Activated CD4-positive, alpha-beta memory T cell treated with anti-CD3 and anti-CD28 coated beads for 36 hours (primary cell): ENCODE measurements at places on chromosomes 1 and 21.
A peak's percentile ranks its signal among the peaks of the same experiment; 100 is the strongest.

GRCh38 chr21:45844181-45844580 is 137.4 kb upstream of the COL6A1 start:
- no peak for DNase-seq

GRCh38 chr1:114270282-114270681 is 116.6 kb upstream of the SYT6 start:
- no peak for DNase-seq

DNA sequence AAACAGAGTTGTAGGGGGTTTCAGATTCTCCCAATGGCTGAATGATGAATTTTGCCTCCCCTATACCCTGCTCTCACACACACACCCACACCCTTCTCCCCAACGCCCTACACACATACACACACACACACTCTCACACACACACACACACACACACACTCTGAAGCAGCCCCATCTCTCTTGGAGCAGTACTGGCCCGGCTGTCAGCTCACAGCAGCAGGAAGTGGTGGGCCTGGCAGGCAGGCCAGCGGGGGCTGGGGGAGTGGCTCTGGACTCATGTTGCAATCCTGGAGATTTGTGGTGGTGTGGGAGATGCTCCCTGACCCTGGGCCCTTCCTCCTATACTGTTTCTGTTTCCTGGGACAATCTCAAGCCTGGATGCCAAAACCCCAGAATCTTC is 2.2 kb downstream of the IKBKE start:
- DNase-seq, result peak; percentile 58

GRCh38 chr1:220450927-220451326 is 77.0 kb upstream of the MARK1 start:
- DNase-seq, result no peak

- no peak for DNase-seq
Observed at GRCh38 chr1:174074757-174075156, 52.6 kb upstream of the RC3H1 start.

- DNase-seq, result no peak
Observed at GRCh38 chr1:183039330-183039729, 16.1 kb downstream of the LAMC1 start.

- DNase-seq, result peak; percentile 47
Observed at GRCh38 chr1:198678901-198679329, 40.1 kb downstream of the PTPRC start.

DNA sequence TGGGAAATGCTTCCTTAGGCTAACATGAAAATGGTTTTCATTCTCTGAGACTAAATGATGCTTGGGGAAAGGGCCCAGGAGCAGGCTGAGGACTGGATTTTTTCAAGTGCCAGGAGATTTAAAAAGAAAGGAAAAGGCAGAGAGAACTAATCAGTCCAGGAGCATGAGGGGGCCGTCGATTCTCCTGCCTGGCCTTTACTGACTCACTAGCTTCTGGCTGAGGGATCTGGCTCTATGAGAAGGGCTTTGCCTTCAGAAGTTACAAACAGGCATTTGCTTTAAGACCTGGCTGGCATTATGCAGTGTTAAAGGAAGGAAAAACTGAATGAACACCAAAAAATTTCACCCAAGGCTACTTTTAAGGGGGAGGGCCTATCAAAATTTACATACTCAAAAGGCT is 359.2 kb downstream of the PBX1 start:
- no peak for DNase-seq

GRCh38 chr21:43972850-43973633 is 39.1 kb upstream of the TRAPPC10 start:
- no peak for DNase-seq

- DNase-seq, result no peak
Observed at GRCh38 chr1:208772891-208773290, 528.7 kb upstream of the PLXNA2 start.

DNA sequence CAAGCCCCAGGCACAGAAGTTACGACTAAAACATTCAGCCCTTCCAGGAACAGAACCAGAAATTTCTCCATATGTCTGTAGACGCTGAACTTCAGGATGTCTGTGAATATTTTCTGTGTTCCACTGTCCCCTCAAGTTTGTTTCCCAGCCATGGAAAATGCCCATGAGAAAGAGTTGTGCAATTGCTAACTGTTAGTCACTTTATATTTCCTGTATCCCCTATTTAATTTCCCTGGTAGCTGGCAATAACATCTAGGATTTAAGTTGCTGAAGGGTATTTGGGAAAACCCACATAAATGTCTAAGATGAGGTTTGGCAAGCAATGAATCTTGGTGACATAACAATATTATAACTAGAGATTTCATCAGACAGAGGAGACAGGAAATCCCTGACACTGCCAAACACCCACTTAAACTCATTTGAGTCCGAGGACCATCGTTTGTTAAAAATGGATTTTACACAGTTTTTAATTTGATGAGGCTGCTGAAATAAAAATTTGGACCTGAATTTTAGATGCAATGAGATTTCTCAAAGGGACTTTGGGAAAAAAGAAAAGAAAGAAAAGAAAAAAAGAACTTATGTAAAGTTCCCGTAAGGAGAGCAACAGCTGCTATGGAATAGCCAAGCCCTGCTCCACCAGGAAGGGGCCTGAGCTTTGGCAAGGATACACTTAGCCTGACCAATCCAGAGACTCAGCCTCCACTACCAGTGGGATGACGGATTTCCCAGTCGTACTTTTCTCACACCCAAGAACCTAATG is 21.8 kb upstream of the ERRFI1 start:
- no peak for DNase-seq

DNA sequence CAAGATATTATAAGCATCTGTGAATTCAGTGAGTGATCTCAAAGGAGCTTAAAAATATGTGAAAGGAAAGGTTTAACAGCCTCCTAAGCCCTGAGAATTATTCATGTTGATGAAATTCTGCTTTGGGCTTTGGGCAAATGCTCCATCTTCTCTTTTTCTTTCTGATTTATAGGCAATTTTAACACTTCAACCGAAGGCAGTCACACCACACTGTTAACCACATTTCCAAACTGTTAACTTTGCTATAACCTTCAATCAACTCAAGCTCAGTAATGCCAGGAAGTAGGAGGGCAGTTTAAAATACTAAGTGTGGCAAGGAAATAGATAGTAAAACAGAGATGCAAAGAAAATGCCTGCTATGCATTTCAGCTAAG is 54.4 kb upstream of the NEK7 start:
- no peak for DNase-seq

GRCh38 chr21:45982092-45982757 is 655 bp downstream of the COL6A1 start:
- no peak for DNase-seq

DNA sequence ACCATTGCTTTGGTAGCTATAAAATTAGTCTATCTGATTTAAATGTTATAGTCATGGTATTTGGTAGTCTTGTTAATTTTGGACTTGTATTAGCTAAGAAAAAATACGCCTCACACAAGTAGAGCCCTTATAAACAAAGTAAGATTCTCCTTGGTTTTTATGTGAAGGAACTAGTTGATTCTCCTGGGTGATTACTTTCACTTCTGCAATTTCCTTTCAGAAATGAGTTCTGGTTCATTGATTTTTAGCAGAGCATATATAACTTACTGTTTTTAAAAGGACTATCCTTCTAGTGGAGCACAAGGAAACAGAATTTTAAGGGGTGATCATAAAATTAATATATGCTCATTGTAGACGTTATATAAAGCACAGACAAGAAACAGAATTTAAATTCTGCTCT is 120.1 kb downstream of the BACH1 start:
- no peak for DNase-seq

GRCh38 chr1:236673289-236673919 is 12.9 kb upstream of the ACTN2 start:
- no peak for DNase-seq

DNA sequence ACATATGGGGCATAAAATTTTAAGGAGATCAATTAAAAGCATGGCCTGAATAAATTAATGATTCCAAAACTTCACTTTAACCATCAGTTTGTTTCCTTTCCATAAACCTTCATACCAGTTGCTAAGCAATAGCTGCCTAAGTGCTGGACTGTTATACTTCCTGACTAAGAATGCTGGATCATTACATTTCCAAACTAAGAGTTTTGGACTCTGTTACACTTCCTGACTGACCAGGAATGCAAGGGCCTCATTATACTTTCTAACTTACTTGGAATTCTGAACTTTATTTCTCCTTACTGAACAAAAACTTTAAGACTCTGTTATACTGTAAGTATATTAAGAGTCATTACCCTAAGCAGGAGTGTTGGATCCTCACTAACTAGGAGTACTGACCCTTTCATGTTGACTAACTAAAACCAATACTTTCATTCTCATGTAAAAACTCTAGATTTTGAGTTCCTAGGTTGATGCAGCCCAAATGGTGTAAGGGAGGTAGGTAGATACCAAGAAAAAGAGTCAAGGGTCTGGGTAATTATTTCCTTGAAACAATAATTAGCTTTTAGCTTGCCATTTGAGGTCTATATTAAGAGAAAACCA is 118.2 kb downstream of the FAF1 start:
- no peak for DNase-seq

- DNase-seq, result no peak
Observed at GRCh38 chr1:81453367-81453703, 347.4 kb upstream of the ADGRL2 start.

- no peak for DNase-seq
Observed at GRCh38 chr1:5646486-5647149, 345.6 kb downstream of the NPHP4 start.

- no peak for DNase-seq
Observed at GRCh38 chr1:4301007-4301406, 353.4 kb upstream of the AJAP1 start.

GRCh38 chr1:81455481-81455880 is 345.3 kb upstream of the ADGRL2 start:
- no peak for DNase-seq

DNA sequence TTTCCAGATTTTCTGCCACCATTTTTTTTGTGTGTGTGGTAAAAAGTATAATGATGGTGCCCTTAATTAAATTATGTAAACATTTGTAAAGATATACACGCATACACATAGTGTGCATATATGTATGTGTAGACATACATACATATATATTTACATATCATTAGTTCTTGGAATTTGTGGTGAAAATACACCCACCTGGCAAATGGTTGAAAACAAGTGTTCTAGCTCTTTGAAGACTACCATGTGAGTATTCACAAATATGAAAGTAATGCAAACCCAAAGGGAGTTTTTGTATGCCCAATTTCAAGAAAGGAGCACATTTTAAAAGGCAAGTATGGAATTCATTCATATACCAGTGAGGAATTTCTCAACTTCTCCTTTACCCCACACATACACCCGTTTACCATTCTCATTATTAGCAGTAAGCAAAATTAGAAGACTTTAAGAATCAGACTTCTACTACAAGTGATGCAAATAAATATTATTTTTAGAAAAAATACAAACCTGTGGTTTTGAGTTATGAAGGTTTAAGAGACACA is 8.0 kb downstream of the RABGAP1L start:
- no peak for DNase-seq

DNA sequence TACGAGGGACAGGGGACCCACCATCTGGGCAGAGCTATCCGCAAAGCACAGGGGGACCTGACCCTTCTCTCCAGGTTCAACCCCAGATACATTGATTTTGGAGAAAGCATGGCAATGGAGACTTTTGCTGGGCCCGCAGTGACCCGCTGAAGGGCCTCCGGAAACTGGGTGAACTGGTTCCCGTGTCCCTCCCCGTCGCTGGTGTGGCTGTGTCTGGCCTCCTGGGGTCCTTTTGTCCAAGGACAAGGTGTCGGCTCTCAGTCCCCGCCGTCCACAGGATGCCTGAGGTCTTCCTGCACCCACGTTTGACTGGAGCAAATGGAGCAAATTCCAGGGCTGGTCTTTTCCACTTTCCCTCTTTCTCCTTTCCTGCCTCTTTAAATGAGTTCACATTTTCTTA is 176.3 kb downstream of the PRDM16 start:
- no peak for DNase-seq

GRCh38 chr1:4431491-4431890 is 222.9 kb upstream of the AJAP1 start:
- no peak for DNase-seq

DNA sequence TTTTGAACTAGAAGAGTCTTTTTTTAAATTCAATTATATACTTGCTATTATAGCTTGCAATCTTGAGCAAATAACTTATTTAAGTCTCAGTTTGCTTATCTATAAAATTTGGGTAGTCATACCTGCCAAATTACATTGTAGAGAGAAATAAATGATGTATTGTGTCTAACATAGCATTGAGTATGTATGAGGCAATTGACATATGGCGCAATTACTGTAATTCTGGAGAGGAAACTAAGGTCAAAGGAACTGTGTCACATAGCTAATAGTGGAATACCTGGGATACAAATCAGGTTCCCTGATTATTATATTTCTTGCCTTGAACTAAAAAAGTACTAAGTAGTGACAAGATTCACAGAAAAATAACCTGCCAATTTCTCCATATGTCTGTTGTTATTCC is 302.5 kb downstream of the PDE4B start:
- no peak for DNase-seq

GRCh38 chr1:67978890-67979516 is 71.4 kb downstream of the DIRAS3 start:
- no peak for DNase-seq

DNA sequence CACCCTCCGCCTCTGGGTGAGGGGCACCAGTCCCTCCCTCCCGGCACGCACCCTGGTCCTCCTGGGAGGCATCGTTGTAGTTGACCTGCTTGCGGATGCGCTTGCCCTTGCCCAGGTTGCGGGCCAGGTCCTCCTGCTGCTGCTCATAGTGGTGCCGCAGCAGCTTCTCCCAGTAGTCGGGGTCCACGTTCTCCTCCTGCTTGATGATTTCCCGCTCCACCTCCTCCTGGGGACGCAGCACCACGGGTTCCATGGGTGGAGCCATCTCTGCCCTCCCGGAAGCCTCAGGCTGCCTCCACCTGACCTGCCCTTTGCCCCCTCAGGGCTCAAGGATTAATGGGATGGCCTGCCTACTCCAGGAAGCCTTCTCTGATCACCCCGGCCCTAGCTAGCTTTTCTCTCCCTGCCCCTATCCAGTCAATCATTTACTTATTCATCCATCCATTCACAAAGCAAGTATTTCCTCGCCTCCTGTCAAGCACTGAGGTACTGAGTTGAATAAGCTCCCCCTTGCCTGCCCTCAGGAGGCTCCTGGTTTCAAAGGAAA is 53.5 kb downstream of the CHD5 start:
- no peak for DNase-seq

DNA sequence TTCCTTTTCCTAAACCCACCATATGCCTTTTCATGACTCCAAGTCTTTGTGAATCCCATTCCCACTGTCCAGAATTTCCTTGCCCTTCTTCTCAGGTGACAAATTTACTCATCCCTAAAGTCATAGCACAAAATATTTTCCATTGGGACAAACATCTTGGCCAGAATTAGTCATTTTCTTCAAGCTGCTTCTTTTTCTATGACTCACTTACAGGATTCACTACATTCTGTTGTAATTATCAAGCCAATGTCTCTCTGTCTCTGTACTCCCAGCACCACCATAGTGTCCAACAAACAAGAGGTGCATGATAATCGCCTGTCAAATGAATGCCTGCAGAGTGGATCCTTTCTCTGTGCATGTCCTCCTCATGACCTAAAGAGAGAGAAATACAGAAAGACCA is 37.8 kb downstream of the SGIP1 start:
- no peak for DNase-seq

- peak; percentile 64 for DNase-seq
Observed at GRCh38 chr1:209435654-209436566, 147.6 kb upstream of the CAMK1G start.
